ENCODE measurements at places on chromosomes 12 and 14.
A peak's percentile ranks its signal among the peaks of the same experiment; 100 is the strongest.

DNA sequence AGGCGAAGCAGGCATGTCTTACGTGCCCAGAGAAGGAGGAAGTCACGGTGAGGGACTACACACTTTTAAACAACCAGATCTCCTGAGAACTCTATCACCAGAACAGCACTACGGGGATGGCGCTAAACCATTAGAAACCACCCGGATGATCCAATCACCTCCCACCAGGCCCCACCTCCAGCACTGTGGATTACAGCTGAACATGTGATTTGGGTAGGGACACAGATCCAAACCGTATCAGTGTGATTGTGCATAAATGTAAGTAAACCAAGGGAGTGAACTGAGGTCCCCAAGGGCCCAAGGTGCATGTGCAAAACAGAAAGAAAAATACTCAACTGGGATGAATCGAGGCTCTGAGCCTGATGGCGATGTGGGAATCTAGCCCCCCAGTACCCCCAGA is 134.2 kb downstream of the DICER1 start:
- DNase-seq: no peak

DNA sequence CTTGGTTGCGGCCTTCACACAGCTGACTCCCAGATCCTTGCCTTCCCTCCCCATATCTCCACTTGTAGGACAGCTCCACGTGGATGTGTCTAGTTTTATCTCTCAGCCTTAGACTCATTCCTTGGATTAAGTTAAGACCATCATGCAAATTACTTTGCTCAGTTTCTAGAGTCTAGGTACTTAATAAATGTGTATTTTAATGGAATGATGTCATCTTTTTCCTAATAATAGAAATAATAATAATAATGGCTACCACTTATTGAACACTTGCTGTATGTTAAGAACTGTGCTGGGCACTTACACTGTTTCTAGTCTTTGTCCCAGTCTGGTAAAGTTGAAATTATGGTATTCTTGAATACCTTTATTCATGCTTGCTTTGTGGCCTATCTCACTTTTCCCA is 37.5 kb downstream of the FBXW8 start:
- DNase-seq: no peak

- no peak for DNase-seq
Observed at GRCh38 chr12:130818272-130818634, 20.8 kb downstream of the STX2 start.

GRCh38 chr12:54596526-54596946 is 8.1 kb upstream of the PPP1R1A start:
- DNase-seq: peak; percentile 80

GRCh38 chr14:79820866-79821535 is 390.3 kb downstream of the DIO2 start:
- DNase-seq: no peak

GRCh38 chr12:22169376-22169775 is 123.4 kb downstream of the CMAS start:
- DNase-seq: no peak

GRCh38 chr14:101709962-101710931 is 51.3 kb upstream of the PPP2R5C start:
- DNase-seq: no peak

Data from MCF 10A (cell line).